ENCODE measurements at places on chromosomes 3 and 15.
A peak's percentile ranks its signal among the peaks of the same experiment; 100 is the strongest.

DNA sequence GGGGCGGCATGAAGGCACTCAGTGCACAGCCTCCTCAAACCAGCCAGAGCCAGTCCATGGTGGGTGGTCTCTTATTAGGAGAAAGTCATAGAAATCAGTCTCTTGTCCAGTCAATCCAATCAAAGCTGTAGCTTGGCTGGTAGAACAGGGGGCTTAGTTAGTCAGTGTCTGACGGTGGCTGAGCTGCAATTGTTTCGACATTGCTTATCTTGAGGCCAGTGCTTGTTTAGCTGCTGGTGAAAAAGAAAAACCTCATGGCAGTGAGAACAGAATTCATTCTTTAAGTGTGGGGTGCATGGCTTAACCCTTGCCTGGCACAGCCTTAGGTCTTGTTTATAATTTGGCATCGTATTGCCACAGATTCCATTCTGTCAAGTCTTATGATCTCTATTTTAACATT, 53.9 kb downstream of the FGD5 start:
- no peak for DNase-seq

DNA sequence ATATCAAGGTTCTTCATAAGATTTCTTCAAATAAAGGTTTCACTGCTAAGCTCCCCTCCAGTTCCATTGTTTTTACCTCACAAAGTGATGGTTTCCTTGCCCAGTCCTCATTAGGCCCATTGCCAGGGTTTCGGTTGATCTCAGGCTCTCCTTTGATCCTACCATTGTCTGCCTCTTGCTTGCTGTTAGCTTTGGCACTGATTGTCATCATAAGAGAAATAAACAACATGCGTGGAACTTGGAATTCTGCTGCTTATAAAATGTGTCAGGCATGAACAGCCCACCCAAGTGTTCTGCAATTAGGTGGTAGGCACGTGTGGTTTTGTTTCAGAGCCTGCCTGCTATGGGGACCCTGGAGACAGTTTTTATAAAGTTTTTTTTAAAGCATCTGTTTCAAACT, 107.6 kb upstream of the BFSP2 start:
- no peak for DNase-seq

DNA sequence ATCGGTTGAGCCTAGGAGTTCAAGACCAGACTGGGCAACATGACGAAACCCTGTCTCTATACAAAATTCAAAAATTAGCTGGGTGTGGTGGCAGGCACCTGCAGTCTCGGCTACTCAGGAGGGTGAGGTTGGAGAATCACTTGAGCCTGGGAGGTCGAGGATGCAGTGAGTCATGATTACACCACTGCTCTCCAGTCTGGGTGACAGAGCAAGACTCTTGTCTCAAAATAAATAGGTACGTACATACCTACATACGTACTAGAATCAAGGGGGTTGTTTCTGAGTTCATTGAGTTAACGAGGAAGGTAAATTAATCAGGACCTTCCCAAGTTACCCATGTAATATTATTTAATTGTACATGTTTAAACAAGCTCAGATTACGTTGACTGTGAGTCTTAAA, 97.5 kb downstream of the CHL1 start:
- DNase-seq: no peak

- no peak for DNase-seq
Observed at GRCh38 chr3:24160424-24161095, 215.5 kb downstream of the NR1D2 start.

DNA sequence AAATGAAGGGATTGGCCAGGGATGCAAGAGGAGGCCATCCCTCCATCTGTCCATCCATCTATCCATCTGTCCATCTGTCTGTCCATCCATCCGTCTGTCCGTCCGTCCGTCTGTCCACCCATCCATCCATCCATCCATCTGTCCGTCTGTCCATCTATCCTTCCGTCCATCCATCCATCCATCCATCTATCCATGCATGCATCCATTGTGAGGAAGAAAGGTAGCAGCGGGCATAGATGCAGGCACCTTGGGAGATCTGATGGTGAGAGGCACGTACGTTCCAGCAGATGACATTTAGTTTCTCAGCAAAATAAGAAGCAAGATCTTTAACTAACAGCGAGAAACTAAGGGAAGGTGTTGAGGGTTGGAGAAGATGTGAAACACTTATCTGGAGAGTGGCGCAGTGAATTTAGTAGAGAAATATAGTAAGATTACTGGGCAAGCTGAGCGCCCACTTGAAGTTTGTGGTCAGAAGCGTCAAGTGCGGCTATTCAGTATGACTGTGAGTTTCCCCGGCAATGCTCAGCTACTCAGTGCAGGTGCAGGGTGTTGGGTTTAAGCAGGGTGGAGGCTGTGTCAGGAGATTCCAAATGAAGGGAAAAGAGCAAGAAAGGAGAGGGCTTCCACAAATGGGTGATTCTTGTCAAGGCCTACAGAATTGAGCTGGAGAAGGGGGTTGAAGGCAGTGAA, 22.4 kb upstream of the SRP14 start:
- DNase-seq: no peak

DNA sequence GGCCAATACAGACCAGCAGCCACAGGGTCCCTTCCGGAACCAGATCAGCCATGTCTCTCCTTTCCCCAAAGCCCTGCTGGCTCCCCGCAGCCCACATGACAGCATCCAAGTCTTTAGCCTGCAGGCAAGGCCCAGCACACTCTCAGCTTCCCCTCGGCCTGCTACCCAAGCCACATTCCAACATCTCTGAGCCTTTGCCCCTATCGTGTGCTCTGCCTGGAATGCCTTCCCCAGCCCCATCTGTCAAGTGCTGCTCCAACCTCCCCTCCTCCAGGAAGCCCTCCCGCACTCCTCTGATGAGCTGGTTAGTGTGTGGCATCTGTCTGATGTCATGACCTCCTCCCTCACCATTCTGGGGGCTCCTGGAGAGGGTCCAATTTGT, 8.5 kb downstream of the PLXND1 start:
- DNase-seq: no peak

DNA sequence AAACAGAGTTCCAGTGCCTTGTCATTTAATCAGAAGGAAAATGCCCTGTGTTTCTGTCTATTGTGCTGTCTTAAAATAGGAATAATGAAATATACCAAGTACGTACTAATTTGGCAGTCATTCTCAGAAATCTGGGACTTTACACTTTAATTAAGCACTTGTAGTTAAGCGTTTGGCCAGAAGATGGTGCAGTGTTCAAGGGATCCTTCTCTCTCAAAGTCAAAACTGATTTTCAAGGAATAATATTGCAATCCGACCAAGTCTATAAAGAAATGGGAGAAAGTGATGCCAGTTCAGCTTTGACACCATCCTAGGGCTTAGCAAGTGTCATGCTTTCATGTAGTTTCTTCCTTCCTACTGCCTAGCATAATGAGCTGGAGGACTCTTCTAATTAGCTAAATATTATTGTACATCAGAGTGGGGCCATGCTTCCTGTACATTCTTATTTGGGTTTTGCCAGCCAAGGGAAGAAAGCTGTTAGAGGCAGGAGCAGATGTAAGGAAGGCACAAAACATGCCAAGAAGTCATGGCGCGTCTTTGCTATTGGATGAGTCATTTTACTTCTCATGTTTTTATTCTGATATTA, 64.8 kb downstream of the SAMMSON start:
- DNase-seq: peak; percentile 9

DNA sequence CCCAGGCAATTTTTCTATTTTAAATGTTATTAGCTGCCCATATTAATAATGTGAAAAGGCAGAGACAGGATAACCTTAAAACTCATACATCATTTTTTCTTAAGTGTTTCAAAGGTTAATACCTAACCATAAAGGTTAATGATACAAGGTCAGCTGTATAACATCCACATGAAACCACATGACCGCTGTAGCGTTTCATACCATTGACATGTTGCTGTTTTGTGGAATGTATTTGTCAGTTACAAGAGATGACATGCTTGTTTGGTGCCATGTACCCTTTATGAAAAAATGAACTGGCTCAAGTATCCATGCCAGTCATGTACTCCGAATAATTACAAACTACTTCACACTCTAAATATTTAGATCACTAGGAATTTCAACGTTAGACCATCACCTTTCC, 207.4 kb downstream of the FMN1 start:
- DNase-seq: no peak

DNA sequence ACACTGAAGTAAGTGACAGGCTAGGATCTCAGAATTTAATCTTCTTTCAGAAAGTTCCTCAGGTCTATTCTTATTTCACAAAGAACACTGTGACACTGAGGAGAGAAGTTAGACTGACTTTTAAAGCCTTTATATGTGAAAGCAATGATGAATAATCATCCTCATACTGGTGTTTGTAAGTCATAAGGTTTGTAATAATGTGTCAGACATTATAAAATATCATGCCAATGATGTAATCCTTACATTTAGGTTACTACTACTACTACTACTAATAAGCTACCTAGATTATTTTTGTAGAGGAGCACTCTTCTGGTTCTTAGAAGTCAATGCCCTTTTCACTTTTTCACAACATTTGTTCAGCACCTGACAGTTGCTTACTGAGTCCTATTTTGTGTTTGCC, 33.4 kb downstream of the FANCD2OS start:
- no peak for DNase-seq

- peak; percentile 33 for DNase-seq
Observed at GRCh38 chr3:134846911-134847317, 51.9 kb downstream of the EPHB1 start.

GRCh38 chr15:48145923-48146322, 25.1 kb downstream of the SLC24A5 start:
- no peak for DNase-seq

DNA sequence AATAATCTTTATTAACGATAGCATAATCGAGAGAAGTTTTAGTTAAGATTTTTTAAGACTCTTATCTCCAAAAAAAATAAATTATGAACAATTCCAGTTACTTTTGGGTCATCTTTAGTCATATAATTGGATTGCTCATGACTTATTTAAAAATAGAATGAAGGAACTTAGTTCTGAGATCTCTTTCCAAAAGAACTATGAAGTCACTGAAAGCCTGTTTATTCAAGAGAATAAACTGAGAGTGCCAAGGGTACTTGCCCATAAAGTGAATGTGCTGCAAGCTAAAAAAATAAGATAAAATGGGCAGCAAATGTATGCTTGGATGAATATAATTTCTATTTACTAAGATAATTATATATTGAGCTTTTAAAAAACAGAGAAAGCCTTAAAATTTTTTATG, 176.5 kb upstream of the PLSCR5 start:
- no peak for DNase-seq

- no peak for DNase-seq
Observed at GRCh38 chr3:153003441-153003840, 158.6 kb upstream of the RAP2B start.

GRCh38 chr3:173733029-173733652, 335.6 kb downstream of the NLGN1 start:
- DNase-seq: no peak

GRCh38 chr3:150538324-150539208, 7.7 kb downstream of the SERP1 start:
- no peak for DNase-seq

- DNase-seq: no peak
Observed at GRCh38 chr3:112382543-112383160, 49.7 kb downstream of the CD200 start.

GRCh38 chr3:51715231-51715976, 8.5 kb downstream of the GRM2 start:
- DNase-seq: no peak

DNA sequence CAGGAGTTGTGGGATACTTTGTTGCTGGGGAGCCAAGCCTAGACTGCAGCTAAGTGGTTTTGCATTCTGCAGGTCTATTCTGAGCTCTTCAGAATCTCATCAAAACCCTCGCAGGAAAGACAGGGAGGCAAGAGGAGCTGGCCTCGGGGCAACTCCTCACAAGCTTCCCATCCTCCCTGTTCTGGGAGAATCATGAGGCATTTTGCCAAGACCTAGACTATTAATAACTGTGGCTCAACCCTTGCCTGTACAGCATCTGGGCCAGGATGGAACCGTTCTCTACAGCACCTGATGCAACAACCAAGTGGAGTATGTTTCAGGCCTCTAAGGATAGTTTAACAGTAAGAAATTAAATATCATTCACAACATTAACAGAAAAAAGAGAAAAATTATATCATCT, 20.2 kb upstream of the SLC6A20 start:
- no peak for DNase-seq

DNA sequence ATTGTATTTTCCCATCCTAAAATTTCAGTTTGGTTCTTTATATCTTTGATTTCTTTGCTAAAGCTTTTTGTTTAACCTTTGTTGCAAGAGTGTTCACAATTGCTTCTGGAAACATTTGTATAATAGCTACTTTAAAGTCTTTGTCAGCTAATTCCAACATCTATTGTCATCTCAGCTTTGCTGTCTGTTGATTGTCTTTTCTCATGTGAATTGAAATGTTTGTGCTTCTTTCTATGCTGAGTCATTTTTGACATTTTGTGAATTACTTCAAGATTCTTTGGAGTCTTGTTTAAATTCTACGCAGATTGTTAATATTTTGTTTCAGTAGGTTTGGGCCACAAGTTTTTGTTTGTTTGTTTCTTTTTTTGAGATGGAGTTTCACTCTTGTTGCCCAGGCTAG, 73.2 kb downstream of the SUCNR1 start:
- no peak for DNase-seq

DNA sequence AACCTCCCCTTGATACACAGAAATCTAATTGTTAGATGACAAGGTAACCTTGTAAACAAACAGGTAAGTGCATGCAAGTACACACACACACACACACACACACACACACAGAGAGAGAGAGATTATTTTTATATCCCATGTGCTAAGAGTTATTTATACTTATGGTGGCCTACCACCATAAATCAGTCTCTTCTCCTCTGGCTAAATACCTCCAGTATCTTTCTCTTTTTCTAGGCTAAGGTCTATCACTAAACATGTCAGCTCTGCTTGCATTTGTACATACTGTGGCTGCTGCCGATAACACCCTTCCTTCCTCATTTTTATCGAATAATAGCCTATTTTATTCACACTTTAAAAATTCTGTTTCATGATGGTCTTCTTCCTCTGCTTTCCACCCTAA, 172.4 kb downstream of the CNTN3 start:
- no peak for DNase-seq

- DNase-seq: no peak
Observed at GRCh38 chr15:62599791-62600777, 435.0 kb upstream of the C2CD4B start.

- DNase-seq: no peak
Observed at GRCh38 chr3:81776643-81777042, 15.2 kb upstream of the GBE1 start.

GRCh38 chr3:188367678-188368077, 213.7 kb downstream of the LPP start:
- DNase-seq: no peak

GRCh38 chr3:46091741-46092701, 64.7 kb upstream of the XCR1 start:
- DNase-seq: no peak

GRCh38 chr15:58510715-58511598, 79.2 kb downstream of the LIPC start:
- no peak for DNase-seq

DNA sequence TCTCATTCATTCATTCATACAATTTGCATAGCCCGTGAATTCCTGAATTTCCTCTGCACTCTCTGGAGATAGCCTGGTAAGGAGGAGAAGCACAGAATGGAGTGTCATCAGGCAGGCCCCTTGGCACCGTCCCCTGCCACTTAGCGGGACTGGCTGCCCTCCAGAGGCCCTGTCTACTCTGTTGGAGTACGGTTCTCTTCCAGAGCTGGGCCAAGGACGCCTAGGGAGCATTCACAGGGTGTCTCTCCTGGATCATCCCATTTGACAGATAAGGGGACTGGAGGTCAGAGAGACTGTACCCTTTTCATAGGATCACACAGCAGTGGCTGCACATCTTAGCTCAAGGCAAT, 48.0 kb downstream of the PTH1R start:
- DNase-seq: no peak

GRCh38 chr15:56320861-56321260, 44.4 kb upstream of the TEX9 start:
- no peak for DNase-seq
